HS-27A (cell line): ENCODE measurements at places on chromosomes 11 and 22.

DNA sequence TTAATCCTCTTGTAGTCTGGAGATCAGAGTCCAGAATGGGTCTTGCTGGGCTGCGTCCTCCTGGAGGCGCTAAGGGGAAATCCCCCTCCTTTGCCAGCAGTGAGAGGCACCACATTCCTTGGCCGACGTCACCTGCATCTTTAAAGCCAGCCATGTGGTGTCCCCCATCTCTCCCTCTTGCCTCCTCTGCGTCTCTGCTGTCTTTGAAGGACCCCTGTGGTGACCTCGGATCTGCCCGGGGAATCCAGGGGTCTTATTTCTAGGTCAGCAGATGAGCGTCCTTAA is 27.2 kb upstream of the PARVB start:
- no peak for DNase-seq

GRCh38 chr11:132337819-132338416 is 967.5 kb downstream of the NTM start:
- no peak for DNase-seq

- DNase-seq = peak; percentile 49
These were observed at the start of gene RDX for GRCh38 chr11:110296226-110297075. Gene RDX (minus strand): TSS chr11:110296614. CDS start chr11:110279692, 16,922 bp downstream.

- no peak for DNase-seq
These were observed 65.2 kb downstream of the PDE2A start for GRCh38 chr11:72609045-72609444.

DNA sequence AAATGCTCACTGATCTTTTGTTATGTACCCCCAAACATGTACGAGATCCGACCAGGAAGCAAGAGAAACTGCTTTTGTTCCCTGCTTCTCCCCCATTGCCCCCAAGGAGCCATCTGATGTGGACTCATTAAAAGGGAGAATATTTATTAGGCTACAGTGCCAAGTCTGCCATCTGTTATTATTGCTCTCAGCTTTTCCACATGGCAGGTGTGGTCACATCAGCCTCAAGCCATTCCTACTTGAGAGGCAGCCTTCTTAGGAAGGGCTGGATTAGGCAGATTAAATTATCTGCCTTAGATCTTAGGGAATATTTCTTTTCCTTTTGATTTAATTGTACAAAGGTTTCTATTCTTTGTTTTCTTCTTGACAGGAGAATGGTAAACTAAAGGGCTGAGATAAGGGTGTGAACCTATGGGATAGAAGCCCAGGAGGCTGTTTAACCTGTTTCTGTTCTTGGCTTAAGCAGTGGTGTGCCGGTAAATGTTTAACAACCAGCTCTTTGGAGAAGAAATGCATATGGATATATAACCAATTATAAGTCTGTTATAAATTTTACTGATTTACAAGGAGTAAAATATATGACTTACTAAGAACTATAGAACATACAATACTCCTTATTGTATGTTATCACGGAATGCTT is 88.8 kb downstream of the PDHX start:
- no peak for DNase-seq

- DNase-seq = no peak
These were observed 56.1 kb upstream of the POU2AF1 start for GRCh38 chr11:111435046-111435698.

DNA sequence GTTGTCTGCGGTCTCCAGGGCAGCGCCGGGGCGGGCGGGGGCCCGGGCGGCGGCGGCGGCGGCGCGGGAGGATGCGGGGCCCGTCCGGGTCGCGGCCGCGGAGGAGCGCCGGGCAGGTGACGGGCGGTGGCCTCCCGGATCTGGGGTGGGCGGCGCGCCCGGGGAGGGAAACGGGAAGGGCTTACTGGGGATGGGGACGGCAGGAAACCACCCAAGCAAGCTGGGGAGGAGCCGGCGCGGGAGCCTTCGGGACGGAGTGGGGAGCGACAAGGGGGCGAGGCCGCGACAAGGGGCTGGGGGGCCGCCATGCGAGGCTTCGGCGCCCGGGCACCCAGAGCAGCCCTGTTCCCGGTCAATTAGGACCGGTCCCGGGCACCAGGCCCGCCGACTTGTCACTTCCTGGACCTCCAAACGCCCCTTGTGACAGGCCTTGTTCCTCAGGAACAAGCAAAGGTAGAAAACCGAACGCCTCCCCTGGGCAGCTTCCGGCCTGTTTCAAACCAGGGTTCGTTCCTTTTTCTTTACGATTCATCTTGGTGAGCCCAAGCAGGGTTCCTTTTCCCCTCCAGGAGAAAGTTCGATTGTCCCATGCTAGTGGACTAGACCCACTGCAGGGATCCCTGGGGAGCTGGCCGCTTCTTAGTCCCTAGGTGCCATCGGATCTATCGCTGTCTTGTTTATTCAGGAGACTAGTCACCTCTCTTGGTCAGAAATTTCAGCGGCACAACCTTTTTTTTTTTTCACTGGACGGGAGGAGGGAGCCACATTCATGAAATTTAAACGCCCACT is 492 bp downstream of the JHY start:
- DNase-seq = no peak

DNA sequence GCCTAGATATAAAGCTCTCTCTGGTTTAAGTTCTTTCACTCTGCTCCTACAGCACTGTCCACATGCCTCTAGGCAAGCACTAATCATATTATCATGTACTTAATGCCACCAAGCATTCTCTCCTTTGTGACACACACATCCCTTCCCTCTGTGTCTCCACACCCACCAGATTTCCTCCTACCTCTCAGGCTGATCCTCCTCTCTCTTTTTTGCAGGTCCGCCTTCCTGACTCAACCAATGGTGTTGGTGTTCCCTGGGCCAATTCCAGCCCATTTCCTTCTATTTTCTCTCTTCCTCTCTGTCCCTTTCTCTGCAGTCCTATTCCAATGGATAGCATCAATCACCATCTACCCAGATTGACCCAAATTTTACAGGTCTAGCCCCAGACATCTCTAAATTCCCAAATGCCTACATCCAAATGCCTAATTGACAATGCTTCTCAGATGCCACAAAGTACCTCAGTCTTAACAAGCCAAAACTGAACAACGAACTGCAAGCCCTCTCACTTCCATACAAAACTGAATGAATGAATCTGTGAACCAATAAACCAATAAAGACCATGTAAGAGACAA is 504 bp upstream of the ZNF215 start:
- no peak for DNase-seq

DNA sequence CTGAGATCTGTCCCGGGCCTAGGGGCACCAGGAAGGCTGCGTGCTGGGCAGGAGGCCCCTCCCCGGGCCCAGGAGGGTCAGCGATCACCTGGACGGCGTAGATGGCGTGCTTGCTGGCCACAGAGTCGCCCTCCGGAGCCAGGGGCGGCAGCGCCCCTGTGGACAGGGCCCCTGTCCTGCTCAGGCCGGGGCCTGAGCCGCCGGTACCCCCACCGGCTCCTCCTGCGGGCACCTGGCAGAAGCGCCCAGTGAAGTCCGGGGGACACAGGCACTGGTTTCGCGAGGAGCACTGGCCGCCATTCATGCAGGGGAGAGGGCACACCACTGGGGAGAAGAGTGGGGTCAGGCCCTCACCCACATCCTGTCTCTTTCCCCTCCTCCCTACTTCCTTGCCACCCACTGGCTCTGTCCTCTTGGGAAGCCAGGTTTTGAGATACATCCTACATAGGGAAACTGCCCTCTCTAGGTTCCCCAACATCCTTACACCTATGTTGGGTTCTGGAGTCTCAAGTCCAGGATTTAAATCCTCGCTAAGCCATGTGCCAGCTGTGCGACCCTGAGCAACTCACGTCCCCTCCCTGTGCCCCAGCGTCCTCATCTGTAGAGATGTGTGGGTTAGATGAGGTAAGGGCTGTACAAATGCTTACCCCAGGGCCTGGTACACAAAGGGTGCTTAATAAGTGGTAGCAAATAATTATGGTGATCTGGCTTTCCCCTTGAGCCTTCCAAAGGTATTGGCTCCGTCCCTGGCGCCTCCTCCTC is 3.9 kb downstream of the LTBP3 start:
- DNase-seq = no peak

DNA sequence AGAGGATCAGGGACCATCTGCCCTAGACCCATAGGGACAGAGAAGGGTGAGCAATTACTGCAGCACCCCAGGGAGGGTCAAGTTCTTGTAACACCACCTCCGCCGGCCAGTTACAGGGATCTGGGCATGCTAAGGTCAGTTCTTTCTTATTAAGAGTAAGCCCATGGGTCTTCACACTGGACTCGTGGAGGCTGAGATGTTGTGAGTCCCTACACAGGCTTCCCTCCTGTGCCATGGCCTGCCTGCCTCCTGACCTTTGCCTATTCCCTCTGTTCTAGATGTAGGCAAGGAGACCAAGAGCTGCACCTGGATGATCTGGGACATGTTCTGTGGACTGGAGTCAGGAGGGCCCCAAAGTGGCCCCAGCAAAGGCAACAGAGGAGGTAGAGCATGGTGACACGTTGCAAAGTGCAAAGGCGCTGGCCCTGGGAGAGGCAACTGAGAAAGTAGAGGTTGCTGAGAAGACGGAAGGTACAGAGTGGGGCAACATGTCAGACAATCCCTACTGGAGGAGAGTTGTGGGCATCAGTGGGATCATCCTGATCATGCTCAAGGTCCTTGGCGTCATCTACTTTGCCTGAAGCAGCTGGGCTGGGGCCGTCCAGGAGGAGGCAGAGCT is 16.3 kb upstream of the GNAZ start:
- DNase-seq = no peak
